ENCODE measurements at places on chromosomes 3 and 15.

DNA sequence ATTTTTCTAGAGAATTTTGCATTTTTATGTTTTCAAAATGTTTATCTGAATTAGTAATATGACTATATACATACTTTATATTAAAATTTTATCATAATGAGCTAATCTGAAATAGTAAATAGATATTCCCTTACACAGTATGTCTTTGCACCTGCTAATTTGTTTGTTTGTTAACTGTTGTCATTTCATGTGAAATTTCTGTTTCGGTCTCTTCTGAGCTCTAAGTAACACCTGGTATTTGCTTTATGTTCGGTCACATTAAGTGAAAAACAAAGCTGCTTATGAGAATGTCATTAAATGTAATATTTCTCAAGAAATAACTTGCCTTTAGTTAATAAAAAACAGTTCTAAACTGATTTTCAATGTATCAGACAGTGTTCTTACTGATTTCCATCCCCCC lies 61.1 kb downstream of the FNDC3B start:
- DNase-seq = no peak

GRCh38 chr3:8576841-8577571 lies 67.6 kb downstream of the SSUH2 start:
- no peak for DNase-seq

DNA sequence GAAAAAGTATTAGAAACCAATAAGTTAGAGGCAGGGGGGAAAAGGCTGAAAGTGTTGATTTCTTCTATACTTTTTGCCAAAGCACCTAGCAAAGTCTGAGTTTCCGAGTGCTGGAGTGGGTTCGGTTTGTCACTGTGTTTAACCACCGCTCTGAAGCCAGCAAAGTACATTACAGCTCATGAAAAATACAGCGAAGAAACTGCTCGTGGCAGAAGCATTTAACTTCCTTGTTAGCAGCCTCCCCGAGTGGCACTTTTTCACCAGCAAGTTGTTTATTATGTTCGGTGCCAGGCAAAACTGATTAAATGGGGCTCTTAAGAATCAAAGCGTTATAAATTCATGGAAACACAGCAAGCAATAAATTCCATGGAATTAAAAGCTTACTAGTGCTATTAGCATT lies 313.6 kb downstream of the FOXP1 start:
- DNase-seq = no peak

- DNase-seq = no peak
These were observed 66.7 kb downstream of the MYLK start for GRCh38 chr3:123817413-123817812.

- no peak for DNase-seq
These were observed 34.9 kb downstream of the NXPE3 start for GRCh38 chr3:101813817-101814440.

GRCh38 chr3:13403847-13404246 lies 16.3 kb downstream of the NUP210 start:
- no peak for DNase-seq

DNA sequence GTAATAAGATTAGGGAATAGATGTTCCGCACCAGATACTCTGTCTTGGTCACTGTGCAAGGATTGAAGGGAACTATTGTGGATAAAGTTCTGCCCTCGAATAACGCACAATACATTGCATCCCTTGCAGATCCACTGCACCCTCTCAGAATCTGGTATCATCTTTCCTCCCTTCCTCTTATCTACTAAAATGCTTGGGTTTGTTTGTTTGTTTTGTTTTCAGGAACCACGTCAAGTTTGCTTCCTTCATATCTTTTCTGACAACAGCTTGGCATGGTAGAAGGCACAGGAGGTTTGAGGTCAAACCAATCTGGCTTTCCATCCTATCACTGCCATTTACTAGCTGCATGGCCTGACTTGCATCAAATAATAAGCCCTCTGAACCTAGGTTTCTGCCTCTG lies 2.0 kb upstream of the FSTL1 start:
- no peak for DNase-seq

DNA sequence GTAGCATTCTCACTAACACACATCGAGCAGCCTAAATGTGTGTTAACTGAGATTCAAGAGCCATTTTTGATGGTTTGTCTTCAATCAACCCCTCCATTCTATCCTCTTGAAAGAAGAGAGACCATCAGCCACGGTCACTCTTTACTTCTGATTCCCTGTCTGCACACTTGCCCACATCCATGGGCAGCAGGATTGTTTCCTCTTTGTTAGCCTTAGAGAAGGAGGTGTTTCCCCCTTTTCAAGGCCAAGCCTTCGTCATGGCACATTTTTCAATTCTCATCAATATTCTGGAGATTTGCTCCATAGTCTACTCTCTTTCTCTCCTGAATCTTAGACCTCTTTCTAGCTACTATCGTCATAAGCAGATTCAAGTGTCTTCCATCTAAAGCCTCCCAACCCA lies 522.4 kb upstream of the NAALADL2 start:
- DNase-seq = no peak

- DNase-seq = peak; percentile 85
These were observed at the start of gene SH3BP5 for GRCh38 chr3:15332405-15333098. TSS of gene SH3BP5 (minus strand) at chr3:15332586. CDS start at chr3:15332408, 178 bp downstream.

DNA sequence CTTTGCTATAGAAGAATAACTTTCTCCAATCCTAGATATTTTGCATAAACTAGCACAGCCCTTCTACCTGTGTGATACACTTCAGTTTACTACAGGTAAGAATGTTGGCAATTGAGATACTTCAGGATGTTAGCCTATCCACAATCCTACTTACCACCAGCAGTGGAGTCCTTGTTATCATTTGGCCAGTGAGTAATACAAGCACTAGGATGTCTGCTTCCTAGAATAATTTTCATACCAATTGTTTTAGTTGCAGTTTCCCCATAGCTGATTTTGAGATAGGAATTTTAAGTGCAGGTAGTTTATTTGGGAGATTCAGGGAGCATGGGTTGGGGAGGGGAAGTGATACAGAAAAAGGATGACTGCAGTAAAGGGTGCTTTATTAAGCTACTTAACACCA lies 147.2 kb downstream of the EPHA6 start:
- no peak for DNase-seq

DNA sequence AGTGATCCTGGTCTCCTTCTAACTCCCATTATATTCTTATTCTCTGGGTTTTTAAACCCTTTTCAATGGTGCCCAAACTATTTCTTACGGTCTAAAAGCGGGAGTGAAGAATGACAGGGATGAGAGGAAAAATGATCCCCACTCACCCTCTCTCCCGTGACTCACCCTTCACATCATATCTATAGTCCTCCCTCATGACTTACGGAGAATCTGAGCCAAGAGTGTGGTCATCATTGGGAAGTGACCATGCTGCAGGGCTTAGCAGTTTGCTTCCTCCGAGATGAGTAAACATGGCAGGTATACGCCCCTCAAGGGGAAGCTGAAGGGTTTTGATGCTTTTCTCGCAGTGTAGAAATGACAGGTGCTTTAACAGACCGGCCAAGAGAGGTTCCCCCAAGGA lies 274.0 kb downstream of the RYR3 start:
- no peak for DNase-seq

DNA sequence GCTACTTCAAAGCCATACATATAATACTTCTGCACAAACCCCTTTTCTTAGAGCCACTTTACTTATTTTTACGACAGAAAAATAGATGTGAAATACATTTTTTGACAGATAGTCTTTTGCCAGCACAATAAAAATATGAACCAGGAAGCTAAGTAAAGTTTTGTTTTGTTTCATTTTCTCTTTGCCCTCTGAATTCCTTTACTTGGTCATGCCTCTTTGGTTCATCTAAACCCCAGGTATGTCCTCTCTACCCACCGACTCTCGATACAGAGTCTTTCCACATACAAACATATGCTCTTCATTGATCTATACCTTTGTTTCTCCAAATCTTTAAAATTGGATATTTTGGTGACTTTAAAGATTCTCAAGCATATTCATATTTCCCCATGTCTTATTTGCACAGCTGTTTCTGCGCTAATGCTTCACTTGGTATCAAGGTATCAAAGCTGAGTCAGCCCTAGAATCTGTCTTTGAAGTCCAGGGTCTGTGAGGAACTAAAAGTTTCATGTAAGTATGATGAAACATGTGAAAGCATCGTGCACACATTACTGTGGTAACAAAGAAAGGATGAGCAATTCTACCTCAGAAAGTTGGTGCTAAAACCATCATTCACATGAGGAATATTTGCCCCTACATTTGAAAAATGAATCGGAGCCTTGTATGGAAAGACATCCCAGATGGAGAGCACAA lies 845.4 kb downstream of the NAALADL2 start:
- DNase-seq = no peak

GRCh38 chr3:100150473-100150872 lies 36.2 kb upstream of the FILIP1L start:
- DNase-seq = no peak

GRCh38 chr15:77507911-77508310 lies 87.2 kb downstream of the HMG20A start:
- DNase-seq = no peak

DNA sequence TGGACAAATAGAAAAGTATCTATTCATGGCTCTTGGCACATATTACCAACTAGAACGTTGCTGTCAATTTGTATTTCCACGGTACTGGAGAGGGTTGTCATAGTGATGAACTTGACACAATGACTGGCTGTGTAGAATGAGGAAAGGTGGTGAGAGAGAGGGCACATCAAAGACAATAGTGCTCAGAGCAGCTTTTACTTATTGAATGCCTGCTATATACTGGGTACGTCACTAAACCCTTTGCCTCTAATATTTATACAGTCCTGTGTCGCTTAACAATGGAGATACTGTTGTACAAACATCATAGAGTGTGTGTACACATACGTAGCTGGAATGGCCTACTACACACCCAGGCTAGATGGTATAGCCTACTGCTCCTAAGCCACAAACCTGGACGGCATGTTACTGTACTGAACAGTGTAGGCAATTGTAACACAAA lies 8.3 kb downstream of the TMPRSS7 start:
- DNase-seq = no peak

DNA sequence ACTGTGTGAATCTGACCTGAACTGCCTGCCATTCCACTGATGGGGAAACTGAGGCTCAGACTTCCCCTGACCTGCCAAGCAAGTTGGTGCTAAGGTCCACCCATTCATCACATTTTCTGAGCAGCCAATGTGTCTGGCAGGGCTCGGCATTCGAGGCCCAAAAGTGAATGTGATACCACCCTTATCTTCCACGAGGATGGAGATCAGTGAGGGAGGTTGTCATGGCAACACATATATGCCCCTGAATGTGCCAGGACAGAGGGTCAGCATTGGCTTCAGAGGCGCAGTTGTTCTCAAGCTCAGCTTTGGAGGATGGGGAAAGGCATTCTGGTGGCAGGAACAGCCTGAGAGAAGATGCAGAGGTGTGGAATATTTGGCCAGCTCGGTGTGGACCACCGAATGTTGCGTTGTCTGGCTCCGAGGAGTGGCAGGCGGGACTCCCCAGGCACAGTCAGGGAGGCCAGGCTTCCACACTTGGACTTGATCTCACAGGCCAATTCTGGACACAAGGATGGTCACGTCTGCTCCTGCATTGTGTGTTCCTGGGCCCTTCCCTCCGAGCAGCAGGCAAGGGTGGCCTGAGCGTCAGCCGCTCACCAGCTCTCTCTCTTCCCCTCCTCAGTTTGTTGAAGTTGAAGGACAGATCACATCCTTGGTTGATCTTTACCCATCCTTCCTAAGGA lies 63.4 kb downstream of the GRIP2 start:
- DNase-seq = no peak

GRCh38 chr3:43582866-43583265 lies 38.9 kb downstream of the ANO10 start:
- no peak for DNase-seq

DNA sequence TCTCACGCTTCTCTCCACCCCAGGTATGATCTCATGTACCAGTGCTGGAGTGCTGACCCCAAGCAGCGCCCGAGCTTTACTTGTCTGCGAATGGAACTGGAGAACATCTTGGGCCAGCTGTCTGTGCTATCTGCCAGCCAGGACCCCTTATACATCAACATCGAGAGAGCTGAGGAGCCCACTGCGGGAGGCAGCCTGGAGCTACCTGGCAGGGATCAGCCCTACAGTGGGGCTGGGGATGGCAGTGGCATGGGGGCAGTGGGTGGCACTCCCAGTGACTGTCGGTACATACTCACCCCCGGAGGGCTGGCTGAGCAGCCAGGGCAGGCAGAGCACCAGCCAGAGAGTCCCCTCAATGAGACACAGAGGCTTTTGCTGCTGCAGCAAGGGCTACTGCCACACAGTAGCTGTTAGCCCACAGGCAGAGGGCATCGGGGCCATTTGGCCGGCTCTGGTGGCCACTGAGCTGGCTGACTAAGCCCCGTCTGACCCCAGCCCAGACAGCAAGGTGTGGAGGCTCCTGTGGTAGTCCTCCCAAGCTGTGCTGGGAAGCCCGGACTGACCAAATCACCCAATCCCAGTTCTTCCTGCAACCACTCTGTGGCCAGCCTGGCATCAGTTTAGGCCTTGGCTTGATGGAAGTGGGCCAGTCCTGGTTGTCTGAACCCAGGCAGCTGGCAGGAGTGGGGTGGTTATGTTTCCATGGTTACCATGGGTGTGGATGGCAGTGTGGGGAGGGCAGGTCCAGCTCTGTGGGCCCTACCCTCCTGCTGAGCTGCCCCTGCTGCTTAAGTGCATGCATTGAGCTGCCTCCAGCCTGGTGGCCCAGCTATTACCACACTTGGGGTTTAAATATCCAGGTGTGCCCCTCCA lies 19.1 kb downstream of the TYRO3 start:
- no peak for DNase-seq

DNA sequence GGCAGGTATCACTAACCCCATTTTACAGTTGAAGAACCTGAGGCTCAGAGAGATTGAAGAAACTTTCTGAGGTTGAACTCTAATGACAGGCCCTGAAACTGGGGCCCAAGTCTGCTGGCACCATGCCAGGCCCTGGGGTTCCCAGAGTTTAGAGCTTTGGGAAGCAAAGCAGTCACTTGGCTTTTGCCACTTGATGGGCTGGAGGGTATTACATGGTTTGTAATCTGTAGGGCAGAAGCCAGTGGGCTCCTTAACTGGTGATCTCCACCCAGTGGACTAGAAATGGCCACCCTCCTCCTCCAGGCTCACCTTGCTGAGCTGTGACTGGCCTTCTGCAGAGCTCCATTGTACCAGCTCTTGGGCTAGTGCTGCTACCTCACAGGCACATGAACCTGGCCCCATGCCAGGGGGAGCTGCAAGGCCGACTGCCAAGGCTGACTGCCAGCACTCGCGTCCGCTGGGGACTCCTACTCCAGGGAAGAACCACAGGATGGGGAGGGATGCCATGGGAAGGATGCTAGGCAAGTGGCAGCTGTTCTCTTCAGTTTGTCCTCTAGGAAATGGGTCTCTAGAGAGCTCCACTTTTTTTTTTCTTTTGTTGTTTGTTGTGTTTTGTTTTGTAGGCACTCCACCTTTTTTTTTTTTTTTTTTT lies 104.8 kb downstream of the ETFA start:
- DNase-seq = no peak

GRCh38 chr3:194134231-194134756 lies 1.7 kb upstream of the HES1 start:
- DNase-seq = peak; percentile 76

GRCh38 chr15:38127306-38127771 lies 125.3 kb upstream of the SPRED1 start:
- DNase-seq = no peak

- peak; percentile 57 for DNase-seq
These were observed 95.4 kb downstream of the HCN4 start for GRCh38 chr15:73273181-73274002.
